Activated naive CD4-positive, alpha-beta T cell treated with anti-CD3 and anti-CD28 coated beads, Interleukin-2, amount 10 ng/mL, durations not matched to agents 5 hours and 36 hours (primary cell): ENCODE measurements at places on chromosomes 3 and 15. TPM values are rescaled to one million over a fixed set of nuclear protein-coding genes. Genes with fewer than 3 reads are reported as not detected.

The ALDH1A2 gene
- not detected for total RNA-seq

The CELF6 gene
- 0.91 TPM for total RNA-seq

The RPL35A gene
- total RNA-seq, result 1,394 TPM

The PARP15 gene
- total RNA-seq, result 70.1 TPM

The KCNMB3 gene
- 0.31 TPM for total RNA-seq

The MASP1 gene
- not detected for total RNA-seq

The PROS1 gene
- total RNA-seq, result 0.28 TPM

The ADAMTS9 gene
- total RNA-seq, result not detected

The ARGFX gene
- not detected for total RNA-seq

The PPP4R2 gene
- 77.4 TPM for total RNA-seq

The CAMKV gene
- total RNA-seq, result not detected

The DUOXA2 gene
- total RNA-seq, result not detected

The KIAA1143 gene
- total RNA-seq, result 55.7 TPM

The CHL1 gene
- not detected for total RNA-seq

The AP2M1 gene
- 214 TPM for total RNA-seq

The TTC21A gene
- 2.2 TPM for total RNA-seq

The CIDEC gene
- total RNA-seq, result not detected

The FHIT gene
- total RNA-seq, result 91.1 TPM

The UBA5 gene
- total RNA-seq, result 38.4 TPM
